ENCODE measurements at places on chromosomes 7 and 10.

GRCh38 chr10:73493781-73494180 is 2.0 kb downstream of the PPP3CB start:
- DNase-seq, result no peak

- DNase-seq, result no peak
Measured at GRCh38 chr7:154480817-154481216, 428.6 kb downstream of the DPP6 start.

- DNase-seq, result no peak
Measured at GRCh38 chr10:63866747-63867140, 345.5 kb downstream of the REEP3 start.

DNA sequence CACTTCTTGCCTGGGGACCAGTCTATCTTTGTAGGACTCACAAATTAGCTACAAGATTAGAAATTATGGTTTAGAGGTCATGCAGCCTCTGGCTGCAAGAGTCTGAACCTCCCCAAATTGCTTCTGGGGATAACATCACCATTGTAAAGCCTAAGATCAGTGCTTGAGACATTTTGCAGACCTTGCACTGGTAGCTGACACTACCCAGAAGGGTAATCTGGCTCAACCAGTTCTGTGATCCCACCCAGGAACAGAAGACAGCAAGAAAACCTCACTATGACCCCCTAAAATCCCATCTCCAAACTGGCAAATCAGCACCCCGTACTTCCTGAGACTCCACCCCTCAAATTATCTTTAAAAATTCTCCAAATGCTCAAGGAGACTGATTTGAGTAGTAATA is 58.2 kb upstream of the CDK13 start:
- DNase-seq, result no peak

DNA sequence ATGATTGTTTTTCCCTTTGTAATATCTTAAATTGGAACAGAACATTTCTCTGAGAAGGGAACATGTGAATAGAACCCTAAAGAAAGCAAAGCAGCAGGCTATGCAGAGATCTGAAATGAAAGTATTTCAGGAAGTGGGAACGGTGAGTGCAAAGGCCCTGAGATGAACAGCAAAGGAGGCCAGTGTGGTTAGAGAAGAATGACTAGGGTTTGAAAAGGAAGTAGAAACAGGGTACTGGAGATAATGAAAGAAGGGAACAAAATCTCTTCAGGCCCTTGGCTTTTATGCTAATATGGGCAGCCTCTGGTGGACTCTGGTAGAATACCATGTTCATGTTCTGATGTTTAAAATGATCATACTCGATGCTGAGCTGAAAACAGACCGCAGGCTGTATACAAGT is 22.2 kb downstream of the ARHGAP21 start:
- DNase-seq, result no peak

- no peak for DNase-seq
Measured at GRCh38 chr7:127874951-127875608, 156.2 kb downstream of the LRRC4 start.
